ENCODE measurements at places on chromosomes 6 and 20. TPM values are rescaled to one million over a fixed set of nuclear protein-coding genes. Genes with fewer than 3 reads are reported as not detected.

GRCh38 chr6:160462551-160463109, 114.5 kb downstream of the SLC22A3 start:
- DNase-seq: no peak

GRCh38 chr6:53805725-53806124, 10.9 kb downstream of the LRRC1 start:
- DNase-seq: no peak

- DNase-seq: no peak
Observed at GRCh38 chr20:31770243-31770642, 31.2 kb downstream of the TPX2 start.

DNA sequence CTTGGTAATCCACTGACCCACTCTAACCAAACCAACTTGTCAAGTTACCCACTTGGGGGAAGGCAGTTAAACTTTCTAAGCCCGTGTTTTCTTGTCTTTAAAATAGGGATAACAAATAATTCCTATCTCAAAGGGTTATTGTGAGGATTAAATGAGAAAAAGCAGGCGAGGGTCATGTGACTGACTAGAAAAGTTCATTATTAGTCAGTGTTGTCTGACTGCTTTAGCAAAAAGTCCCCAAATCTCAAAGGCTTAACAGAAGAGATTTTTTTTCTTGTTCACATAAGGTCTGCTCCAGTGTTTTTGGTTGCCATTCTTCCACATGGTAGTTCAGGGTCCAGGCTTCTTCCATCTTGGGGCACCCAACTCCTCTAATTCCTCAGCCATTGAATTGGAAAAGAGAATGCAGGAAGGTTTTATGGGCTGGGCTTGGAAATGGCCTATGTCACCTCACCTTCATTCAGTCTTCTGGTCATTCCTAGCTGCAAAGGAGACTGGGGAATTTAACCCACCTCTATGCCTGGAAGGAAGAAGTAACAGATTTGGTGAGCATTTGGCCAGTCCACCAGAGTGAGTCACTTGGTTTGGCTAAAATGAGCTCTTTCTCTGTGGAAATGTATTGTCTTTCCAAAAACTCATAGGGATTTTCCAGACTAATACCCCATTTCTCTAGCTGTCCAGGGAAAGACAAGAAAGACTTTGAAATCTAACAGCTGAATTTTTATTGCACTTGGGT, 77.0 kb downstream of the CAP2 start:
- peak; percentile 24 for DNase-seq

DNA sequence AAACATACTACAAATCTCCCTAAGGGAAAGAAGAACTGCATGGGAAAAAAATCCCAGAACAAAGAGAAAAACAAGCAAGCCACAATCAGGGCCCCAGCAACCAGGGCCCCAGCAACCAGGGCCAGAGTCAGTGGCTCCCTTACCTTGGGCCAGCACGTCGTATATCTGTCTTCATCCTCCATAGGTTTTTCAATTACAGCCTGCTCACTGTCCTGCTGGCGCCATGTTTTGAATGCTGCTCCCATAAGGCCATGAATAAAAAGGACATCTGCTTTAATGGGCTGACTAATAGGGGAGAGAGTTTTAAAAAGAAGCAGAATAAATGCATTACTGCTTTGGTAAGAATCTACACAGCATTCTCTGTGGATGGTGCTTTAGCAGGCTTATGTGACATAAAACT, 49.2 kb downstream of the SERAC1 start:
- DNase-seq: no peak

The MYL9 gene
- 0.36 TPM for total RNA-seq

DNA sequence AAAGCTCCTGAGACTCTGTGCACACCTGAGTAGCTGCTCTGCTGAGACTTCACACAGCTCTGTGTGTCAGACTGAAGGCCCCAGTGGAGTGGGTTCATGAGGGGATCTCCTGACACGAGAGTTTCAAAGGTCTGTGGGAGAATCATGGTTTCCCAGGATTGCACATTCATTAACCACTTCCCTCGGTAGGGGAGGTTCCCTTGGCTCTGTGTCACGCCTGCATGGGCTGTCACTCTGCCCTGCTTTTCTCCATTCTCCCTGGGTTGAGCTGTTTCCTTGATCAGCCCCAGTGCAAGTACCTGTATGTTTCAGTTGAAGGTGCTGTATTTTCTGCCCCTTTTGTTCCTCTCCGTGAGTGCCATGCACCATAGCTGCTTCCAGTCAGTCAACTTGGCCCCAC, 236.9 kb downstream of the EPM2A start:
- no peak for DNase-seq

- DNase-seq: no peak
Observed at GRCh38 chr6:35558571-35558970, 45.9 kb upstream of the TULP1 start.

- no peak for DNase-seq
Observed at GRCh38 chr20:33667245-33667675, 517 bp downstream of the ACTL10 start.

The FKBP5 gene
- 4.6 TPM for total RNA-seq

The PHACTR3 gene
- total RNA-seq: 20.1 TPM

The KIF6 gene
- total RNA-seq: 2.6 TPM

- DNase-seq: no peak
Observed at GRCh38 chr6:55652429-55652828, 73.4 kb upstream of the HMGCLL1 start.

- no peak for DNase-seq
Observed at GRCh38 chr6:25498505-25498904, 153.5 kb upstream of the SCGN start.

DNA sequence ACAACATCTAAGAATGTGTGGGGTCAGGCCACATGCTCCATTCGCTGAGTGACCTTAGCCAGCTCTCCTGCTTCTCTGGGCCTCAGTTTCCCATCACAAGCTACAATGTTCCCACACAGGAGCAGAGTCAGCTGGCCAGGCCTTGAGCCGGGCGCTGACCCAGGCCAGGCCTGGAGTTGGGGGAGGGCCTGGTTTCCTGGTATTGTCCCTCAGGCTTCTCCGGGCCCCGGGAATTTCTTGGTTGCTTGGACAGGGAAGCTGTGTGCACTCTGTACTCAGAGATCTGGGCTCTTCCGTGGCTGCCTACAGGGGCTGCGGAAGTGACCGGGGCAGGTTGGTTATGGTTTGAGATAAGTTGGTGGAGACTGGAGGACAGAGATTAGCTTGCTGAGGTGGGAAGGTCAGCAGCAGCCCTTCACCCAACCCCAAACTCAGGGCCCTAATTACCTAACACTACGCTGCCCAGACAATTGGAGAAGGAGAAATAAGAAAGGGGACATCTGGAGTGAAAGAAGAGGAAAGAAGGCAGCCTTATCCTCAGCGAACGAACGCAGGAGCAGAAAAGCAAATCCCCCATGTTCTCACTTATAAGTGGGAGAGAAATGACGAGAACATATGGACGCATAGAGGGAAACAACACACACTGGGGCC, 6.2 kb downstream of the TGM2 start:
- DNase-seq: no peak

- no peak for DNase-seq
Observed at GRCh38 chr6:130216620-130217019, 6.1 kb downstream of the SAMD3 start.

The OPN5 gene
- total RNA-seq: not detected

- no peak for DNase-seq
Observed at GRCh38 chr6:75135450-75135849, 70.4 kb downstream of the COL12A1 start.

- no peak for DNase-seq
Observed at GRCh38 chr6:43489277-43490072, 12.1 kb downstream of the TJAP1 start.

DNA sequence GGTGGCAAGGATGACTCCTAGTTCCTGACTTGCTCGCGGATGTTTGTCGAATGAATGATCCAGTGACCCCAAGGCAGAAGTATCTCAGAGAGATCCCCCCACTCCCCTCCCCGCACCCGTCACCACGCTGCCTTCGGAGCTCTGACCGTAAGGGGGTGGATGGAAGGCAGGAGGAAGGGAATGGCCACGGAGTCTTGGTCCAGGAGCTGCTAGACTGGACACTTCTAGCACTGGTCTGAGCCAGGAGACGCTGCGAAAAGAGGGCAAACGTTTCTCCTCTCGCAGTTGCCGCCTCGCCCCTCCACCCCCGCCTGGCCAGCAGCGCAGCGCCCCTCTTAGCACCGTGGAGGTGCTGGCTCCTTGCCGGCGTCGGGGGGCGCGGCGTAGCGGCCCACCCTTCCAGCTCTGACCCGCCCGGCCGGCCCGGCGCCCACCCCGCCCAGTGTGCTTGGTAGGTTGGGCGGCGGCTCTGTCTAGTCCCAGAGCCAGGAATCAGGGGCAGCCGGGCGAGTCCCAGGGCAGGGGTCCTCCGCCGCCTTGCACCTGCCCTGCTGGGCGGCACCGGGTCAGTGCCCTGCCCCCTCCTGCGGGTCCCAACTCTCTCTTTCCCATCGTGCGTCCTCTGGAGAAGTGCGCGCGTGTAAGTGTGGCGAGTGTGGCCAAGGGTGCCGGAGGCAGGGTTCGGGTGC, 2.4 kb upstream of the DBNDD2 start:
- peak; percentile 50 for DNase-seq

Measured in cerebellum (tissue), 4 donors.